ENCODE measurements at places on chromosomes 2 and 18. TPM values are rescaled to one million over a fixed set of nuclear protein-coding genes. Genes with fewer than 3 reads are reported as not detected.
A peak's percentile ranks its signal among the peaks of the same experiment; 100 is the strongest.

DNA sequence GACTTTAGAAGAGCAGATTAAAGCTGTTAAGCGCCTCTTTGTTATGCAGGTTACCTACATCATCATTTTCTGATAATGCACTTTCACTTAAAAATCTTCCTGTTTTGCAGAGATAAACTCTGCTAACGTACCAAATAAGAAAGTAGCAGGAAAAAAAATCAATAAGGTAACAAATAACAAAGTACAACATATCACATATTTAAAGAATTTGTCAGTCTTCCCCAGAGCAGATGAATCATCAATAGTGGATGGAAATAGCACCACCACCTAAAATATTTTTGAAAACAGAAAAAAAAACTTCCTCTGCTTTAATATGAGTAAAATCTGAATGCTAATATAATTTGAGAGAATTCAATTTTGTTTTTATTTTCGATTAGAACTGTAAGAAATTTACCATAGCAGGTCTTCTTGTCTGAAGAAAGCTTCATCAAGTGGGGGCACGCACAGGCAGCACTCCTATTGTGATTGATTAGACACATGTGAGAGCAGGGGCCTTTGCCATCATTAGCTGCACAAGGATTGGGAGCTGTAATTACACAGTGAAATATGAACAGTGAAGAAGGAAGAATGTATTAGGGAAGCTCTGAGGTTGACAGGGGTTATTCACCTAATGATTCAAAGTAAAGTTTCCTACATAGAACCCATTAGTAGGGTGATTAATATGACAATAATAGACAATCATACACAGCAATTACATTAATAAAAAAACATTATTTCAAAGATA is 1279.4 kb downstream of the LRP1B start:
- H3K4me3 ChIP-seq: no peak overlapping the region
- no peaks in the 10 kb centered on the region for H3K36me3 ChIP-seq
- H3K4me1 ChIP-seq: no peaks in the 10 kb centered on the region
- H3K27me3 ChIP-seq: no peaks in the 10 kb centered on the region
- no peak overlapping the region for H3K27ac ChIP-seq
- DNase-seq: no peak

DNA sequence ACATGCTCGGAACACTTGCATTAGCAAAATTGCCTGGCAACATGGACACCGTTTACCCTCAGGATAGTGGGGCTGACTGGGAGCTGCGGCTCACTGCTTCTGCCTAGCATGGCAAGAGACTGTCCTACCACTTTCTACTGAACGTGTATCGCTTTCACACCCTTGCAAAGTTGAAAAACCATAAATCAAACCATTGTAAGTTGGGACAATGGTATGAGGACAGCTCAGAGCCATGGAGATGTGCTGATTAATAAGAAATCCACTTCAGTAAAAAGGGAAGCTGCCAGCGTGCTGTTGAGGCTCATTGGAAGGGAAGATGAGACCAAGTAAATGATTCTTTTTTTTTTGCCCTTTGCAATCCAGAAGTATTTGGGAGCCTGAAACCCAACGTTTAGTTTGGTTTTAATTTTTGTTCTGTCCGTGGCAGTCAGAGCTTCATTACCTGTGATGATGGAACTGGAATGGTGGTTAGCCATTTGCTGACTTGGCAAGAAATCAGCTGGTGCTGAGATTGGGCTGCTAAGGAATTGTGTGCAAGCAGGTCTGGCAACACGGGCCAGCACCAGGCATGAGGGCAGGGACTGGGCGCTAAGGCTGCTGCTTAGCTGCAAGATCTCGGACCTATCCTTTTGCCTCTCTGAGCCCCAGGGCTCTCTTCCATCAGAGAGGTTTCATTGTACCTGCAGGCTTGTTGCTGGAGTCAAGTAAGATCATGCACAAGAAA is 75.5 kb upstream of the HS6ST1 start:
- H3K4me1 ChIP-seq: no peaks in the 10 kb centered on the region
- no peak for DNase-seq
- peaks cover 9% of the 10 kb centered on the region for H3K27me3 ChIP-seq
- H3K36me3 ChIP-seq: no peaks in the 10 kb centered on the region
- no peak overlapping the region for H3K4me3 ChIP-seq

- H3K4me1 ChIP-seq: peaks cover 17% of the 10 kb centered on the region
- no peaks in the 10 kb centered on the region for H3K27me3 ChIP-seq
- H3K36me3 ChIP-seq: peaks cover 18% of the 10 kb centered on the region
- no peak for DNase-seq
Measured at GRCh38 chr2:23788100-23788499, 138.8 kb downstream of the ATAD2B start.

The HS1BP3 gene
- total RNA-seq: 19.4 TPM

The TMEM178A gene
- 0.43 TPM for total RNA-seq

- peak; percentile 75 for DNase-seq
- H3K27me3 ChIP-seq: peaks cover 10% of the 10 kb centered on the region
- H3K4me1 ChIP-seq: peaks cover 18% of the 10 kb centered on the region
- peak overlapping the region; percentile 54 for H3K4me3 ChIP-seq
- peak overlapping the region; percentile 65 for H3K27ac ChIP-seq
Measured at GRCh38 chr2:42809819-42810120, 17.4 kb upstream of the HAAO start.

The ANO7 gene
- total RNA-seq: 0.53 TPM

DNA sequence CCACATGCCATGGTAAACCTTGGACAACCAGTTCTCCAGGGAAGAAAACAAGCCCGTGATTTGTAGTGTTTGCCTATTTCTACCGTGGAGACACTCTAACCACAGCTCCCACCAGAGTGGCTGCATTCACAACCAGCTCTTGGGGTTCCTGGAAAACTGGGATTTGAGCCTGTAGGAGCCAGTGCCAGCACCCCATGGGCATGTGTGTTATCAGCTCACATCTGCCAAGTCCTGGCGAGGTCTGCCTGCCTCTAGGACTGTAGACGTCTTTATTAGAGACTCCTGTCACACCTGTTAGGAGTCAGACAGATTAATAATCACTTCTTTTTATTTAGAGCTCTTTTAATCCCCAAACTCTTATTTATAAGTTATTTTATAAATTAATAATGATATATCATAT is 41.0 kb downstream of the INPP5D start:
- peaks cover 76% of the 10 kb centered on the region for H3K36me3 ChIP-seq
- H3K4me1 ChIP-seq: peaks cover 57% of the 10 kb centered on the region
- H3K27me3 ChIP-seq: no peaks in the 10 kb centered on the region
- H3K27ac ChIP-seq: peak overlapping the region; percentile 53

The IL36A gene
- not detected for total RNA-seq

GRCh38 chr2:29063056-29063455 is 11.3 kb downstream of the PCARE start:
- peaks cover 2% of the 10 kb centered on the region for H3K4me1 ChIP-seq
- H3K27ac ChIP-seq: no peak overlapping the region
- H3K36me3 ChIP-seq: no peaks in the 10 kb centered on the region
- no peaks in the 10 kb centered on the region for H3K27me3 ChIP-seq

GRCh38 chr2:40416486-40416885 is 35.4 kb downstream of the SLC8A1 start:
- H3K27ac ChIP-seq: no peak overlapping the region
- H3K27me3 ChIP-seq: no peaks in the 10 kb centered on the region
- no peak for DNase-seq
- H3K36me3 ChIP-seq: no peaks in the 10 kb centered on the region
- H3K4me3 ChIP-seq: no peak overlapping the region
- H3K4me1 ChIP-seq: no peaks in the 10 kb centered on the region

GRCh38 chr2:137655814-137656213 is 308.5 kb upstream of the HNMT start:
- no peak for DNase-seq
- H3K4me3 ChIP-seq: no peak overlapping the region
- H3K36me3 ChIP-seq: no peaks in the 10 kb centered on the region

The OXER1 gene
- total RNA-seq: not detected

GRCh38 chr2:226701052-226701451 is 98.6 kb downstream of the IRS1 start:
- no peak overlapping the region for H3K27ac ChIP-seq
- peaks cover 5% of the 10 kb centered on the region for H3K4me1 ChIP-seq
- no peaks in the 10 kb centered on the region for H3K36me3 ChIP-seq

The FAM237A gene
- total RNA-seq: not detected

GRCh38 chr2:165058476-165059265 is 103.3 kb upstream of the SLC38A11 start:
- DNase-seq: no peak
- no peaks in the 10 kb centered on the region for H3K36me3 ChIP-seq
- H3K27me3 ChIP-seq: no peaks in the 10 kb centered on the region
- H3K4me1 ChIP-seq: peaks cover 5% of the 10 kb centered on the region
- H3K4me3 ChIP-seq: no peak overlapping the region

The REG1A gene
- total RNA-seq: not detected

DNA sequence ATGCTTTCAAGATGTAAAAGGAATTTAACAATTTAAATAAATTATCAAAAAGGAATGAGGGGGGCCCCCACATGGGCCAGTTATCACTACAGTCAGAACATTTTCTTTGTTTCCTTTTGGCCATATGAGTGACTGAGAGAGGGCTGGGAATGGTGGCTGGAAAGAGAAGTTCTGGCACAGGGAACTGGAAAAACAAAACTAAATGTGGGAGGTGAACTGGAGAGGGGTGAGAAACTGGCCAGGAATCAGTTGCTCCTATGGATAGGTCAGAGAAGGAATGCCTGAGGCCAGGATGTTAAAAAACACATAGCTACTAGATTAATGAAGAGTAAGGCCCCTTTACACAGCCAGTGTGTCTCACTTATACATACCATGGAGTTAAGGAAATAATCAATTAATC is 121.0 kb downstream of the RBMS1 start:
- no peaks in the 10 kb centered on the region for H3K27me3 ChIP-seq
- H3K27ac ChIP-seq: no peak overlapping the region
- H3K4me3 ChIP-seq: no peak overlapping the region
- DNase-seq: no peak
- peaks cover 12% of the 10 kb centered on the region for H3K36me3 ChIP-seq

The UGT1A6 gene
- total RNA-seq: not detected

GRCh38 chr2:37000318-37000717 is 34.0 kb upstream of the STRN start:
- no peak overlapping the region for H3K4me3 ChIP-seq
- H3K27me3 ChIP-seq: peaks cover 2% of the 10 kb centered on the region
- H3K36me3 ChIP-seq: peaks cover 58% of the 10 kb centered on the region
- DNase-seq: no peak

DNA sequence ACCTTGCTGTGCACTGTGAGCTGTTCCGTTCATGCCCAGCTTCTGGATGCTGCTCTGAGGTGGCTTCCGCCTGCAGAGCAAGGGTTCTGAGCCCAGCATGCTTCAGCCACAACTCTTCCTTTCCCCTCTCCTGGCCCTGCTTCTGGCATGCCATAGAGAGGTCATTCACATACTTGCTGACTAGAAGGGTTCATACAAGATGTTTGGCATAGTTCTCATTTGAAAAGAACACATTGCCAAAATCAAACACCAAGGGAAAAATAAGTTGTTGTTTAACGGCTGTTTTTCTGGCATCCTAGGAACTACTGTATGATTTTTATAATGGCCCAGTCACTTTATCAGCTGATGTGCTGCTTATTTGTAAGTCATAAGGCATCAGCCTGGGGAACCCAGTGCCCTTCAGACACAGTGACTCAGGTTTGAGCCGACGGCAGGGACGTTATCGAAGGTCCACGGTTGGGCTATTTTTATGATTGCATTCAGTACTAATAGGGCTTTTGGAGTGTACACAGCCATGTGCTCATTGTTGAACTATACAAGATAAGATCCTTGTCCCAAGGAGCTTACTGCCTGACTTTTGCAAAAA is 53.9 kb upstream of the CTAGE1 start:
- no peaks in the 10 kb centered on the region for H3K4me1 ChIP-seq
- H3K27me3 ChIP-seq: no peaks in the 10 kb centered on the region

The SERPINB4 gene
- not detected for total RNA-seq

The TLX2 gene
- 3.3 TPM for total RNA-seq

GRCh38 chr18:79434607-79435401 is 39.1 kb downstream of the NFATC1 start:
- no peak for DNase-seq
- H3K4me1 ChIP-seq: peaks cover 15% of the 10 kb centered on the region
- no peak overlapping the region for H3K4me3 ChIP-seq
- H3K27ac ChIP-seq: no peak overlapping the region

DNA sequence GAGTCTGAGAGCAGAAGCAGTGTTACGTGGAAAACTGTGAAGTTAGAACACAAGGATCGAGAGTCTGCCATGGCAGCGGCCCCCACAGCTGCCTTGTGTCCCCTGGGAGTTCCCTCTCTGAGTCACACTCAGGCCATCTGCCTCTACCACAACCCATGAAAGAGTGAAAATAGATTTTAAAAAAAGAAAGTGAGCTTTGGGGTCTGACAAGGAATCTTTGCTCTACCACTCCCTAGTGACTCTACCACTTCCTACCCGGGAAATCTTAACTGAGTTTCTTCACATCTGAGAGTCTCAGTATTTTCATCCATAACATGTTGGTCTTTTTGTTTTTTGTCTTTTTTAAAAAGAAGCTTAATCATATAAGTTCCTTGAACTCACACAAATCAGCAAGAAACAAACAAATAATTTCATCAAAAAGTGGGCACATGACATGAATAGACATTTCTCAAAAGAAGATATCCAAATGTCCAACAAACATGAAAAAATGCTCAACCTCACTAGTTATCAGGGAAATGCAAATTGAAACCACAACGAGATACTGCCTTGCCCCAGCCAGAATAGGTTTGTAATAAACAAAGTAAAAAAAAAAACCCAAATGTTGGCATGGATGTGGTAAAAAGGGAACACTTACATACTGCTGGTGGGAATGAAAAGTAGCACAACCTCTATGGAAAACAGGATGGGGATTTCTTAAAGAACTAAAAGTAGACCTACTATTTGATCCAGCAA is 2.4 kb upstream of the MSGN1 start:
- H3K4me1 ChIP-seq: peaks cover 9% of the 10 kb centered on the region
- no peak overlapping the region for H3K27ac ChIP-seq
- DNase-seq: no peak
- H3K27me3 ChIP-seq: peaks cover 25% of the 10 kb centered on the region
- H3K4me3 ChIP-seq: no peak overlapping the region
- H3K36me3 ChIP-seq: no peaks in the 10 kb centered on the region

The POU3F3 gene
- total RNA-seq: not detected

GRCh38 chr2:223697892-223698645 is 95.9 kb upstream of the SCG2 start:
- no peak for DNase-seq
- peaks cover 2% of the 10 kb centered on the region for H3K27me3 ChIP-seq
- H3K4me1 ChIP-seq: peaks cover 15% of the 10 kb centered on the region

The C2orf72 gene
- total RNA-seq: 0.35 TPM

GRCh38 chr2:174599310-174599921 is 1.8 kb upstream of the WIPF1 start:
- H3K4me1 ChIP-seq: peaks cover 63% of the 10 kb centered on the region
- H3K27me3 ChIP-seq: no peaks in the 10 kb centered on the region
- DNase-seq: no peak
- H3K4me3 ChIP-seq: peak overlapping the region; percentile 31
- peak overlapping the region; percentile 96 for H3K27ac ChIP-seq
- peaks cover 76% of the 10 kb centered on the region for H3K36me3 ChIP-seq

DNA sequence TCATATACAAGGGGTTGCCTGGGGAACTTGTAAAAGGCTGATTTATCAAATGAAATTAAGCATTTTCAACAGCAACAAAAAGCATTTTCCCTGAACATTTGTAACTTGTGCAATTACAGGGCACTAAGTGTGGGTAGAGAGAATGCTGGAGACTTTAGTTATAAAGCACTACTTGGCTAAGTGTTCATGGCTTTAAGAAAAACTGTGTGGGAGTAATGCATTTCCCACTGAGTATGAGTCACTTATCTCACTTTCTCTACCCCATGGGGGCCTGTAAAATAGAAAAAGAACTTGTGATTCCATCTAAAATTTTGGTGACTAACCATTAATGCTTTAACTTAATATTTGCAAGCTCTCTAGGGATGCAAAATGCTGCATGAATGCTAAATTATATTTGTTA is 193.4 kb downstream of the CCDC102B start:
- no peaks in the 10 kb centered on the region for H3K4me1 ChIP-seq
- no peaks in the 10 kb centered on the region for H3K36me3 ChIP-seq
- no peaks in the 10 kb centered on the region for H3K27me3 ChIP-seq
